ENCODE measurements at places on chromosomes 1 and 21.

DNA sequence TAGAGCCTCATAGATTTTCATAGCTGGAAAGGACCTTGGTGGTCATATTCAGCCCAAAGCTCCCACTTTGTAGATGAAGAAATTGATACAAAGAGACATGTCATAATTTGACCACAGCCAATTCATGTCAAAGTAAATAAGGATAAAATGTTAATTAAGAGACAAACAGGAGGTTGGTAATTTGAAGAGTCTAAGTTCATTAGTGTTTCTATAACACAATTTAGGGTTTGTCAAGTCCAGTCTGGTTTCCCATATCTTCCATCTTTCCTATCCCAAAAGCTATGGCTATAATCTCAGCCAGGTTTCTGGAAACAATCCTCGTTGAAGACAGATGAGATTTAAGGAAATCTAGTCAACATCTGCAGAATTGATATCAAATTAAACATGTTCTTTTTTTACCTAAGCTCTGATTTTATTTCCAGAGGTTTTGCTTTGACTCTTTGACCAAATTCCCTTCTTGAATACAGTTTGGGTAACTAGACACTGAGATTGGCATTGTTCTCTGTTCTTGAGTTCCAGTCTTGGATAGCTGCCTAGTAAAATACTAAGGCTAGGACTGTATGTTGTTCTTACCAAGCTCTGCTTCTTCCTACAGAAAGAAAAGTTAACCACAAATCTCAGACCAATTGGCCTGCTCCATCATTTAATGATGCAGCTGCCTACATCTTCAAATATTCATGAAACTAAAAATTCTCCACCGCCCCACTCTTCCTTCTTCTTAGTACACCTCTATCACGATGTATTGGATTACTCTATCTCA lies 62.0 kb downstream of the SLC44A5 start:
- DNase-seq: no peak

DNA sequence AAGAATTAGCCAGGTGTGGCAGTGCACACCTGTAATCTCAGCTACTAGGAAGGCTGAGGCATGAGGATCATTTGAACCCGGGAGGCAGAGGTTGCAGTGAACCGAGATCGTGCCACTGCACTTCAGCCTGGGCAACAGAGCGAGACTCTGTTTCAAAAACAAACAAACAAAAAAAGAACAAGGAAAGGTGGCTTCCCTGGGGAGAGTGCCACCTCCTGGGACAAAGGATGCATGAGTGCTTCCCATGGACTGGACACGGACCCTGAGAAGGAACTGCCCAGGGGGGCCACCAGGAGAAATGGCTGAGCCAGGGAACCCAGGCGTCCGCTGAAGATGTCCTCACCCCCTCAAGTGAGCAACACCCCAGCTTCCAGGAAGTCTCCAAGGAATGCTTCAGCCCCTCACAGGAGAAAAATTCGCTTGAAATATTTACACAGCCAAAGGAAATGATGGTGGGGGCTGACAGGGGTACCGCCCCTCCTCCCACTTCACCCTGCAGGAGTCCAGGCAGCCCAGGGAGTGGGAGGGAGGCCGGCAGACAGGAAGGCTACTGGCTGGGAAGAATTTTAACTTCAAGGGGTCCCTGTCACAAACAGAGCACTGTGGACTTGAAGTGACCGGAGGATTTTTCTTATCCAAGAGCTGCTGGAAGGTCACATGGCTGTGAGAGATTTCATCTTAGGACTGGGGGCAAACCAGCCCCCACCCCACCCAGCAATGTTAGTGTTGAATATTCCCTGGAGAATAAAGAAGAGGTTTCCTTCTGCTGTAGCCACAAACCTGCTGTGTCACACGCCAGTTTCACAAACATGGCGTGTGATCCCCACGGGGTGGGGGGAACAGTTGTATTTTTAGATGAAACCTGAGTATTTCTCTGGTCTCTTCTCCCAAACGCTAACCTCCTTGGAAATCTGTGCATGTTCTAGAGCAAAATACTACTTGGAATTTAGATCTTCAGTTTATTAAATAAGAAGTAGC lies 90.8 kb upstream of the SLC25A33 start:
- no peak for DNase-seq

GRCh38 chr1:228469413-228470162 lies 17.6 kb upstream of the RNF187 start:
- DNase-seq: no peak

DNA sequence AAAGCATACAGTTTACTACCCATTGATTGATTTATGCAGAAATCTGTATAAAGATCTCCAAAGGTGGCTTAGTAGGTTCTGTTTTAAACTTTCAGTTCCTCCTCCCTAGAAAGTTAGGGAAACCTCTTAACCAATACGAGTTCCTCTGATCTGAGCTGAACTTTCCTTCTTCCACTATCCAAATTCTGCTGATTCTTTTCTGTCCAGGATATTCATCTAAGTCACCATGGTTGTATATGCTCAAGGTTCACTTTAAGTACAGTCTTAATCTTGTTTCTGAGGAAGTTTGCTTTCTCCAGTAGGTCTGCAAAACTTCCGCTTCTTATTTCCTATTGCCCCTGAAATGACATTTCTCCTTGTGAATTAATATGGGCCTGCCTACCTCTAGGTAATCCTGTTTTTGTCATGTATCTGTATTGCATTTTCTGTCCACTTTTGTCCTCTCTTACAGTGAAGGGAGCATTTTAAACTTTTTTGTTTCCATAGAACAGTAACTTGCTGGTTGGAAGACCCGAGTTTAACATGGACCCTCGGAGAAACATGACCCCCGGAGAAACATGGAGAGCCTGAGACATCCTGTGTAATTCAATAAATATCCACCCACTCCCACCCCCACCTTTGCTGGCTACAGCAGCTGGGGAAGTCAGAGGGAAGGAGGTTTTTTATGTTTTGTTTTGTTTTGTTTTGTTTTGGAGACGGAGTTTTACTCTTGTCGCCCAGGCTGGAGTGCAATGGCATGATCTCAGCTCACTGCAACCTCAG lies 16.7 kb upstream of the TUT4 start:
- no peak for DNase-seq

DNA sequence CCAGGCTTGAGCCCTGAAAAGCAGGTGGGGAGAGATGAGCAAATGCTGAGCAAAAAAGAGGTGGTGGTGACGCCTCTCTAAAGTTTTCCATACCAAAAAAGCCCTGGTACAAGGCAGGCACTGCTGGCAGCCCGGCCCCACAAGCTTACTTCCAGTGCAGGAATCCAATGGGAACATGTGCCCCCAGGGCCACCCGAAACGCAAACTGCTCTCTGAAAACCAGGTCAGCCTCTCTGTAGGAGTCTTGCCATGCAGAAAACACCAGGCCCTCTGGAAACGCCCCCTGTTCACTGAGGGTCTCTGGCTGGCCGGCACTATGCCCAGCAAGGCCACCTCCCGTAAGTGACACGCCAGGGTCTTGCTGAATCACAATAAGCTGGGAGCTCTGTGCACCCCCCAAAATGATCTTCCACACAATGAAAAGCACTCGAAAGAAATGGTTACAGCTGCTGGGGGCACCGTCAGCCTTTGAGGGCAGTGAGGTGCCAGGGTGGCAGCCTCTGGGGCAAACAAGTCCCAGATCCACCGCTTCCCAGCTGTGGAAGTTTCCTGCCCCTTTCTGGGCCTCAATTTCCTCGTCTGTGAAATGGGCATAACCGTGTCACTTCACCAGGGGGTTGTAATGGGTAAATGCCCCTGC lies 170.5 kb downstream of the TOMM20 start:
- no peak for DNase-seq

DNA sequence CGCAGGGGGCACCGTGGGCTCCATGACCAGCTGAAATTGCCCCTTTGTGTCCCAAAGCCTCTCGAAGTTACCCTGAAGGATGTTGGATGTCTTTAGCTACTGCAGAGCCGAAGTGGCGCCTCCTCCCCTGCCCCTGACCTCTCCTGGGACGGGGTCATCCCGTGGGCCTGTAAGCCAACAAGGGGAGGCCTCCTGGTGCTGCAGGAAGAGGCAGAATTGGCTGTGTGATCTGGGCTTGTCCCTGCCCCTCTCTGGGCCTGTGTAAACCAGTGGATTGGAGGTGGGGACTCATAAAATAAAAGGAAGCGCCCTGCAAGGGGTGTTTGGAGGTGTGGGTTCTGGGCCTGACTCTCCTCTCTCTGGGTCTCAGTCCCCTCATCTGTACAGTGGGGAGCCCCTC lies 2.1 kb upstream of the TAS1R2 start:
- no peak for DNase-seq

DNA sequence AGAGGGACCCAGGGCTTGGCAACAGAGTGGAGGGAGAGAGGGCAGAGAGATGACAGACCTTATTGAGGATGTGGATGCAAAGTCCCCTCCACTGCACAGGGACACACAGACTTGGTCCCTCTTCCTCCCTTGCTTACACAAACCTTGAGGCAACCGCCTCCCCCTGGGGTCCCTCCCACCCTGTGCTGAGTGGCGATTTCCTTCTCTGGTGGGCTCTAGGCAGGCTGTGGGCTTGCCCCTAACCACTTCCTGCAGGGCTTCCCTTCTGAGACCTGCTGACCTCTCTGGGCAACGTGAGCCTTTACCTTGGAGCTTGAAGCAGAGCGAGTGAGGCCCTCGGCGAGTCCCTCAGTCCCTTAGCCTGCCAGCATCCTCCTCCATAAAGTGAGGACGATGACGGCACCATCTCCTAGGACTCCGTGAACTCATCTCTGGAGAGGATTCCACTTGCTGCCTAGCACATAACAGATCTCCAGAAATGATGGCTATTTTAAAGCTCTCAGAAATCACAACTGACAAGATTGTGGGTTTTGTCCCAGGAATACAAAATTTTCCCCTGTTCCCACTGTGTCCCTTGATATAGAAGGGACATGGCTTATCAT lies 25.0 kb downstream of the KIAA1614 start:
- DNase-seq: no peak

- DNase-seq: no peak
Measured at GRCh38 chr1:214638997-214639396, 36.0 kb downstream of the CENPF start.

- DNase-seq: no peak
Measured at GRCh38 chr1:152043870-152044269, 7.1 kb upstream of the S100A11 start.

DNA sequence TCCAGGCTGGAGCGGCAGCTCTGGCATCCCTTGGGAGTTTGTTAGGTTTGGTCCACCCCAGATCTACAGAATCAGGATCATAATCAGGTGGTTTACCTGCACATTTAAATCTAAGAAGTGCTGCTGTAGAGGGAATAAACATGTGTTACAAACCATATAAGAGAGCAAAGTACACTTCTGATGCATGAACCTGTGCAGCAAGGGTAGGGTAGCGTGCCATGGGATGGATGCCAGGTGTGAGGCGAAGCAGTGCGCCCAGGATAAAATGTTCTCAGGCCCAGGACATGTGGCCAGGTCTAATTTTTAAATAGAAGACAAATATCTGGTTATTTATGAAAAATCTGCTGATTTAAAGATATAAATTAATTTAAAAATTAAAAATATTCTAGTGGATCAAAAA lies 308.8 kb upstream of the USP24 start:
- no peak for DNase-seq

DNA sequence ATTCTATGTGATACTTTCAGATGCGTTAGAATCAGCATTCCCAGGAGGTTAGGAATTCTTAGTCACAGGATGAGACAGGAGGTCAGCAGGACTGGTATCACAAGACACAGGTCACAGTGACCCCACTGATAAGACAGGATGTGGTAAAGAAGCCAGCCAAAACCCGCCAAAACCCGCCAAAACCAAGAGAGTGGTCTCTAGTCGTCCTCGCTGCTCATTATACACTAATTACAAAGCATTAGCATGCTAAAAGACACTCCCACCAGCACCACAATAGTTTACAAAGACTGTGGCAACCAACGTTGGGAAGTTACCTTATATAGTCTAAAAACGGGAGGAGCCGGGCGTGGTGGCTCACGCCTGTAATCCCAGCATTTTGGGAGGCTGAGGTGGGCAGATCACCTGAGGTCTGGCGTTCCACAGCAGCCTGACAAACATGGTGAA lies 13.9 kb upstream of the ACTA1 start:
- DNase-seq: no peak

DNA sequence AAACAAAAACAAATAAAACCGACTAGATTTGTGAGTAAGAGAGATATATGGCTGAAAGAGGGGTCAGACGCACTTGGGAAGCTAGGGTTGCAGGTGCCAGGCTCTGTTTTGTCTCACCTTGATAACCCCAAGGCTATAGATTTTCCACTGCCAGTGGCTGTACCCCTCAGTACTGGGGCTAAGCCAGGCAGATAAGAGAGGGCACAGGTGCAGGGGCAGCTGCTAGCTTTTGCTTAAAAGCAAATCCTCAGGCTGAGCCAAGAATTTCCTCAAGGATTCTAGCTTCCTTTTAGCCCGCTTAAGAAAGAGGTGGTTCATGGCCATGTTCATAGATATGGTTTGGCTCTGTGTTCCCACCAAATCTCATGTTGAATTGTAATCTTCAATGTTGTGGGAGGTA lies 57.9 kb downstream of the OVGP1 start:
- no peak for DNase-seq

- DNase-seq: no peak
Measured at GRCh38 chr1:209412036-209412435, 171.5 kb upstream of the CAMK1G start.

- DNase-seq: no peak
Measured at GRCh38 chr1:64745986-64746940, 1.4 kb downstream of the RAVER2 start.

- DNase-seq: no peak
Measured at GRCh38 chr1:44048532-44049215, 17.4 kb upstream of the SLC6A9 start.
